ENCODE measurements at places on chromosomes 5 and 9.

DNA sequence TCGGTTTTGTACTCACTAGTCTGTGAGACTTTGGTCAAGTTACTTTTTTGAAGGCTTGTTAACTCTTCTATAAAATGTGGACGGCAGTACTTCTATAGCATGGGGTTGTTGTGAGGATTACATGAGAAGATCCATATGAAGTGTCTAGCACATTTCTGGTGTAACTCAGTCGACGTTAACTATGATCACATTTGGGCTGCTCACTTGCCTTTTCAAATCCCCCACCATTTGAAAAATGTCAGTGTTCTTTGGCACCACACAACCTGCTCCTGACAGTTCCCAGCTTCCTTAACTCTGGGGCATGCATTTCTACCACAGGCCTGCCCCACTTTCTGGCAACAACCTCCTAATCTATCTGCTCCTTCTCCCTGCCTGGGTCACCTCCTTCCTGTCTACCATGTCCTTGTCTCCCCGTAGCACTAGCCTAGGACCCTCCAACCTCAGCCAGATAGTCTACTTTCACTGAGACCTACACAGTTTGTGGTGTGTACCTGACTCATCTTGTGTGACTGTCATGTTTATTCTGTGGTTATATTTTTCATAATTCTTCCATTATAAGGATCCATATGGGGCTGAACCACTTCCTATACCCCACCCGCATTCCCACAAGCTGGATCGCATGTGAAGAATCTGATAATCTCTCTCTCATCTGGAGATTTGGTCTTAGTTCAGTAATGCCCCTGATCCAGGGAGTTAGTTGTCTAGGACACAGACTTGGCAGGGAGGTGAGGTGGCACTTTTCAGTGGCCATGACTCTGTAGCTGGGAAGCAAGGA is 30.2 kb upstream of the BASP1 start:
- DNase-seq, result no peak

DNA sequence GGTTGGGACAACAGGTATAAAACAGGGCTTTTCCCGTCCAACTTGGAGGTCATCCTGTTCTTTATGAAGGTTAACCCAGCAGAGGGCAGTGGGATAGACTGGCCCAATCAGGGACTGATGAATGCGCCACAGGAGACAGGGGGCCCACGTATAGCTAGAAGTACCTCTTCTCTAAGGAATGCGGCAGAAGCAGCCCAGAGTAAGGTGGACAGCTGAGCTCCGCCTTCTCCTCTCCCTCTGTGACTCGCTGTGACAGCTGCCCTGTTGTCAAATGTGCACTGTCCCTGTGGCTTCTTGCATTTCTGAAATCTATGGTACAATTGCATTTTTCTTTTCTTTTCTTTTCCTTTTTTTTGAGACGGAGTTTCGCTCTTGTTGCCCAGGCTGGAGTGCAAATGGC is 306.6 kb downstream of the FBXL7 start:
- DNase-seq, result no peak

DNA sequence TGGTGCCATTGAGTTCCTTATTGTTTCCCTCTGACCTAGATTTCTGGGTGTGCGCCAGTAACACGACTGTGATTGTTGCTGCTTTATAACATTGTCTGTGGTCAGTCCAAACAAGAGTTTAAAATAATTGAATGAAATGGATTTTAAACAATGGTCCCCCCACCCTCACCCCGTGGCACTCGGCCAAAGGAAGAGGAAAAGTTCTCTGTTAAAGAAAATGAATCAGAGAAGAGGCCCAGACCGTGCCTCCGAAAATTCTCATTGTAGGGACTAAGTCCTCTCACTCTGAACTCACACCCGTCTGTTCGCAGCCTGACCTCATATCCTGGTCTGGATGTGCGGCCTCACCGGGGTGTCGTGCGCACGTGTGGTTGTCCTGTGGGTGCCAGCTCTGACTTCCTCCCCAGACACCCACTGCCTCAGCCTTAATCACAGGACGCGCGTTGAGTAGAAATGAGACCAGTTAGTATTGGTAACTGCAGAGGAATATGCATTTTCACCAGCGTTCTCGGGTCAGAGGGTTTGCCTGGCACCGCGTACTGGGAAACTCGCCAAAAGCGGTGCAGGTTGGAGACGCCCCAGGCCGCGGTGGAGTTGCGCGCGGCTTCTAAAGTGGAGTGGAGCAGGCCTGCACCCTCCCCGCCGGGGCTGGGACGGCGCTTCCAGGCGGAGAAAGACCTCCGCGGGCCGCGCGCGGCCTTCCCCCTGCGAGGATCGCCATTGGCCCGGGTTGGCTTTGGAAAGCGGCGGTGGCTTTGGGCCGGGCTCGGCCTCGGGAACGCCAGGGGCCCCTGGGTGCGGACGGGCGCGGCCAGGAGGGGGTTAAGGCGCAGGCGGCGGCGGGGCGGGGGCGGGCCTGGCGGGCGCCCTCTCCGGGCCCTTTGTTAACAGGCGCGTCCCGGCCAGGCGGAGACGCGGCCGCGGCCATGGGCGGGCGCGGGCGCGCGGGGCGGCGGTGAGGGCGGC is at the start of gene ABL1:
TSS of gene ABL1 (plus strand) at position 884 of the 966 bp plus-strand sequence. CDS start 193 bp downstream, outside the sequence.
- peak; percentile 85 for DNase-seq

DNA sequence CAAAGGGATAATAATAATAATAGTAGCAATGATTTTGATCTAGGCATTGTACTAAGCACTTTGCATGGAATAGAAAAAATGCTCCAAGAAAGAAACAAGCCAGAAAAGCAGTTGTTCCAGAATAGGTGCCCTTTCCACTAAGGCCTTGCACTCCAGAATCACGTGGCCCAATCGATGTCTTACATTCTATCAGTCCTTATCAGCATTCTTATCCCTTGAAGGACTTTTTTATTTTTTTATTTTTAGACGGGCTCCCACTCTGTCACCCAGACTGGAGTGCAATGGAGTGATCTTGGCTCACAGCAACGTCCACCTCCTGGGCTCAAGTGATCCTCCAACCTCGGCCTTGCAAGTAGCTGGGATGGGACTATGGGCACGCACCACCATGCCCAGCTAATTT is 36.5 kb downstream of the PDZD2 start:
- DNase-seq, result no peak

DNA sequence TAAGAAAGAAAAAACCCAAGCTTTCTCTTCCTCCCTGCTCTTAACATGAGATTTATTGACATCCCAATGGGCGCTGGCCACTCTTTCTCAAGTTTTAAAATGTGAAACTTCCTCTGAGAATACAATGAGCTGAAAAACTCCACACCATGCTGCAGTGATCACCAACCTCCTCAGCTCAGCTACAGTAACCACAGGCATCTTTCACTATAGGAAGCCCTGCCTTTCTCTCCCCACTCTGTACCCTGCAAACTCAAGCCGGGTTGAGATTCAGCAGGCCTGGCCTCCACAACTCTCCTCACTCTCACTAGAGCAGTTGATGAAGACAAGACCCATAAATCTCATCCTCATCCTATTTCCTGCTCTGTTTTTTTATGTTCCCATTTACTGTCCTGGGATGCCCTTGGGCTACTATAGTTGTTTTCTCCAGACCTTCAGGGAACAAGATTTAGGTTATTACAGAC is 48.3 kb downstream of the SH3TC2 start:
- no peak for DNase-seq

DNA sequence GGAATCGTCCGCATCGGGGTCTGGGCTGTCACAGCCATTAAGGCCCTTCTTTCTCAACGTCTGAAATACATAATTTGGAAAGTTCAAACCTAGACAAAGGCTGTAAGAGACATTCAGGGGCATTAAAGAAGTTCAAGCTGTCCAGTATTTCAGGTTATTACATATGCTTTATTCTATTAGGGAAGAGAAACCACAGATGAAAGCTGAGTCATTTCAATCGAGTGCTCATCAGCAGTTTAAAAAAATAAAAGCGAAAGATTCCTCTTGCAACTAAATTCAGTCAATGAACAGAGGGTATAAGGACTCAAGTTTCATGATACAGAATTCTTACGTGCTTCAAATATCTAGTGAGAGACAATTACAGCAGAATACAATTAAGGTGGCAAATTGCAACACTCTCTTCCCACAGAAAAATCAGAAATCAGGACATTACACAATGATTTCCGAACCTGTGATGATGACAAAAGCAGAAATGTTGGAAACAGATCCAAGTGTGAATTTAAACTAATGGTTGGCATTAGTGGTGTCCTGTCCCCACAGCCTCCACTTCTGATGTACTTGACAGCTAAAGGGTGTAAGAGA is 121.6 kb downstream of the MEF2C start:
- no peak for DNase-seq

GRCh38 chr5:99272576-99272975 is 343.8 kb upstream of the CHD1 start:
- no peak for DNase-seq

DNA sequence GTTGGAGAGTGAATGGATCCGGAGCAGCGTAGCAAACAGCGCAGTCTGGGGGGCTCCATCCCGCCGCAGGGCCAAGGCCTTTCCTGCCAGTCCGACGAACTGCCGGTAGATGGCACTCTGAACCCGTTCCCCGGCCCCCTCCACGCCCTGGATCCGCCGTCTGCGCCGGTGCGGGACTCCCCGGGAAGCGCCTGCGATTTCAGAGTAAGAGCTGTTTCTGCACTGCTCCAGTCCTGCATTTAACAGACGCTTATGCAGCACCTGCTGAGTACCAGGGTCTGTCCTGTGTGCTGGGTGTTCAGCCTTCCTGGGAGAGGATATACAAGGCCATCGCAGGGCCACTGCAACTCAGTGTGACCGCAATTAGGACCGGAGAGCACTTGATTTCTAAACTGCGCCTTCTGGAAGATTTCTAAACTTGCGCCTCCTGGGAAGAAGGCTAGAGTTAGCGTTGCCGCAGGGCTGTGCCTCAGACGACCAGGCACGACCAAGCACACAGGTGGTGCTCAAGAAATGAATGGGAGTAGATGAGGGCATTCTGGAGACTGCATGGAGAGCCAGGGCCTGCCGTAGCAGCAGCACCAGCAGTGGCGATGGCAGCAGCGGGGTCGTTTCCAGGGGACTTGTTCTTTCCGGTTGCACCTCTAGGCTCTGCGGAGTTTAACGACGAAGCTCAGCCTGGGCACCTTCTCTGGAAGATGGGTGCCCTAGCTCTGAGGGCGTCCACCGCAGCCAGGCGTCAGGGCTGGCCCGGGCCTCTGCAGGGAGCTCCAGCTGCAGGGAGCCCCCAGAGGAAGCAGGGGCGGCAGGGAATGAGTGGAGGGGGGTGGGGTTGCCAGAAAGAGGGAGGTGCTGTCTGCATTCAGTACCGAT is 14.3 kb upstream of the TIFAB start:
- DNase-seq, result peak; percentile 77

GRCh38 chr9:5442400-5443011 is 4.8 kb upstream of the PLGRKT start:
- peak; percentile 60 for DNase-seq

DNA sequence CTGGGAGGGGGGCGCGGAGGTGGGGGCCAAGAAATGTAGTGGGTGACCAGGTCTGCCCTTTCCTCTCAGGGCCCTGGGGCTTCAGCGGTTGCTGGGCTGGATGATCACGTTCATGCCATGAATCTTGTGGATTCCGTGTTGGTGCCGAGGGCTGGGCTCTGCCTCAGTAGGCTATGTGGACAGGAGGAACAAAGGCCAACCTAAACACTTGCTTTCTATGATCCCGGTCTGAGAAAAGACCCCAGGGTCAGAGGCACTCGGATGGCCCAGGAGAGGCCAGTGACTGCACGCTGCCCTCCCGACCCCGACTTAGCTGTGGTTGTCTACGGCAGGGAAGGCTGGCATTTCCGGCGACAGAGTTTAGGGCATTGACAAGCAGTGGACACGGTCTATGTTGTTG is 26.6 kb downstream of the PHF2 start:
- no peak for DNase-seq
